Upper lobe of left lung (tissue), 6 donors: ENCODE measurements at places on chromosomes 5 and 9. TPM values are rescaled to one million over a fixed set of nuclear protein-coding genes. Genes with fewer than 3 reads are reported as not detected.

- no peaks in the 10 kb centered on the region for H3K36me3 ChIP-seq
- peak; percentile 98 for DNase-seq
- peaks cover 58% of the 10 kb centered on the region for H3K4me1 ChIP-seq
- H3K27me3 ChIP-seq, result no peaks in the 10 kb centered on the region
- H3K4me3 ChIP-seq, result peak within 1 kb of the TSS; percentile 94
- peak within 1 kb of the TSS; percentile 95 for H3K27ac ChIP-seq
These were observed at the start of gene SHB for GRCh38 chr9:38068701-38069628. SHB (minus strand) TSS chr9:38069227; CDS start chr9:38068645, 582 bp downstream.

DMRT3 gene
- not detected for total RNA-seq

- no peaks in the 10 kb centered on the region for H3K27me3 ChIP-seq
- H3K4me1 ChIP-seq, result peaks cover 25% of the 10 kb centered on the region
- peak overlapping the region; percentile 100 for H3K27ac ChIP-seq
- peak overlapping the region; percentile 31 for H3K4me3 ChIP-seq
- no peak for DNase-seq
- H3K36me3 ChIP-seq, result no peaks in the 10 kb centered on the region
These were observed 1.0 kb upstream of the PTBP3 start for GRCh38 chr9:112334432-112334841.

- no peaks in the 10 kb centered on the region for H3K36me3 ChIP-seq
- no peaks in the 10 kb centered on the region for H3K27me3 ChIP-seq
- peaks cover 12% of the 10 kb centered on the region for H3K4me1 ChIP-seq
- DNase-seq, result no peak
These were observed 81.2 kb downstream of the ARSB start for GRCh38 chr5:78903861-78904260.

ZNF354C gene
- 2.6 TPM for total RNA-seq

TMEM174 gene
- total RNA-seq, result not detected

GRCh38 chr5:133063965-133064364 is 12.2 kb downstream of the HSPA4 start:
- peaks cover 8% of the 10 kb centered on the region for H3K4me1 ChIP-seq
- peaks cover 13% of the 10 kb centered on the region for H3K36me3 ChIP-seq
- no peak for DNase-seq
- H3K27me3 ChIP-seq, result no peaks in the 10 kb centered on the region

TTC39B gene
- total RNA-seq, result 16.7 TPM

GRCh38 chr5:171425596-171426244 is 6.3 kb downstream of the FGF18 start:
- no peaks in the 10 kb centered on the region for H3K36me3 ChIP-seq
- DNase-seq, result no peak
- peaks cover 8% of the 10 kb centered on the region for H3K4me1 ChIP-seq
- no peaks in the 10 kb centered on the region for H3K27me3 ChIP-seq
- no peak overlapping the region for H3K27ac ChIP-seq

CFAP90 gene
- 0.54 TPM for total RNA-seq
